Breast epithelium (tissue), 4 donors: ENCODE measurements at places on chromosomes 4 and X.

DNA sequence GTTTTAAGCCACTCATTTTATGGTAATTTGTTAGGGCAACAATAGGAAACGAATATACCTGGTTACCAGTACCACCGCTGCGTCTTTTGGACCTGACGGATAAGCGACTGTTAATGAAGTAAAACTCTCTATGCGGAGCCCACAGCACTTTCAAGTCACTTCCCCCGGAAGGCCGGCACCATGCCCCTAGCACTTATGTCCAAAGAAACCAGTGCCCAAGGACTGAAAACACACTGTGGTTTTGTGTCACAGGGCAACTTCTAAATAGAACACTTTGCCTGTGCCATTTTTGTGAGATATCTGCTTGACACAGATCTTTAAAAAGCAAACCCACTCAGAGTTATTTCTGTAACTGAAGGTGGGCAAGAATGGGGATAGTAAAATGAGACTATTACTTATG, 22.7 kb downstream of the SH3KBP1 start:
- no peak for DNase-seq

DNA sequence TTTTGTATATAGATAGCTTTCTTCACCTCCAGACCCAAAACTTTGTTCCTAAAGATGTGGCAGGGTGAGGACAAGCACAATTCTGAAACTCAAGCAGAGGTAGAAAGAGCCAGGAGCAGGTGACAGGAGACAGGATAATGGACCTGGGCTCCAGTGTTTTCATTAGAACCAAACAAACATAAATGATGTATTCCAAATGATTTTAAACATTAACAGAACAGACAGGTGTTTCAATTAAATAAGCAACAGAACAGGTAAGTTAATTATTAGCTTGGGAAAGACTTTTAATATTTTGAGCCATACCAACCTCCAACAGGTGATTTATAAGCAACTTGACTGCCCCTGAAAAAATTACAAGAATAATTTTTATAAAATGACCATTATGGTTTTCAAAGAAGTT, 459.4 kb upstream of the LCORL start:
- DNase-seq: no peak

DNA sequence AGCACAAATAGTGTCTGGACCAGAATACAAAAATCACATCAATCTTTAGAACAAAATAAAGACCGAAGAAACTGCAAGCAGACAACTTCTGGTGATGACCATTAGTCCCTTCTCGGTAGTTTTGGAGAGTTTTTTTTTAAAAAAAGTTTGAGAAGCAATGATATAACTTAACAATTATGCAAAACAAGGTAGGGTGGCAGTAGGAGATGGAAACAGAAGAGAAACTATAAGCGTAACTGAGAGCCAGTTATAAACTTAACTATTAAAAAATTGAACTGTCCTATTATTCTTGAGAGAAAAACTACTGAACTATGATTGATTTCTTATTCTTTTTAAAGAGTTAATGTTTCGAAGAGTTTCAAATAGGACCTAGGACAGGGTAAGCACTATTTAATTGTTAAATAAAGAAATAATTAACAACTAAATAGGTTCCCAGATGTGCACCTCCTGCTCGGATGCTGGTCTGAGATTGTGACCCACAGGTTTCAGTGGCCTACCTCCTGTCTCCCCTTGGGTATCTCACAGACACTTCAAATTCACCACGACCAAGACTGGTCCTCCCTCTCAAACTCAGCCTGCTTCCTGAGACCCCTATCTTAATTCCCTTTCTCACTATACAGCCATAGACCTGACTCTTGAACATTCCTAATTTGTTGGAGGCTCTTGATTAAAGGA, 81.3 kb downstream of the LEF1 start:
- no peak for DNase-seq

DNA sequence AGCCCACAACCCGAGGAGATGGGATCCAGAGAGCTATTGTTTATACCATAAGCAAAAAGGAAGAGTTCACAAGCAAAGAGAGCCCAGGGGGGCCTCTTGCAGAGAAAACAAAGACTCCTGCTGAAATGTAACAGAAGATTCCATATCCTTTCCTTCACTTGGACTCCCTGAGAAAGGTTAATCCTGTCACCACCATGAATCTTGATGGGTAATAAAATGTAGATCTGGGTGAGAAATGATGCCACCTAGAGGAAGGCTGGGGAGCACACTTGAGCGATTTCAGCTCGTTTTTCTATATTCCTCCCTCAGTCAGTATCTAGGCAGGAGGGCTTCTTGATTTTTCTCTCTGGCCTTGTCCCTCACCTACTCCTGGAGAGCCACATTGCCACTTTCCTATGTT, 10.2 kb upstream of the KCNE5 start:
- no peak for DNase-seq

GRCh38 chr4:89539374-89539773, 231.8 kb upstream of the GPRIN3 start:
- DNase-seq: no peak

DNA sequence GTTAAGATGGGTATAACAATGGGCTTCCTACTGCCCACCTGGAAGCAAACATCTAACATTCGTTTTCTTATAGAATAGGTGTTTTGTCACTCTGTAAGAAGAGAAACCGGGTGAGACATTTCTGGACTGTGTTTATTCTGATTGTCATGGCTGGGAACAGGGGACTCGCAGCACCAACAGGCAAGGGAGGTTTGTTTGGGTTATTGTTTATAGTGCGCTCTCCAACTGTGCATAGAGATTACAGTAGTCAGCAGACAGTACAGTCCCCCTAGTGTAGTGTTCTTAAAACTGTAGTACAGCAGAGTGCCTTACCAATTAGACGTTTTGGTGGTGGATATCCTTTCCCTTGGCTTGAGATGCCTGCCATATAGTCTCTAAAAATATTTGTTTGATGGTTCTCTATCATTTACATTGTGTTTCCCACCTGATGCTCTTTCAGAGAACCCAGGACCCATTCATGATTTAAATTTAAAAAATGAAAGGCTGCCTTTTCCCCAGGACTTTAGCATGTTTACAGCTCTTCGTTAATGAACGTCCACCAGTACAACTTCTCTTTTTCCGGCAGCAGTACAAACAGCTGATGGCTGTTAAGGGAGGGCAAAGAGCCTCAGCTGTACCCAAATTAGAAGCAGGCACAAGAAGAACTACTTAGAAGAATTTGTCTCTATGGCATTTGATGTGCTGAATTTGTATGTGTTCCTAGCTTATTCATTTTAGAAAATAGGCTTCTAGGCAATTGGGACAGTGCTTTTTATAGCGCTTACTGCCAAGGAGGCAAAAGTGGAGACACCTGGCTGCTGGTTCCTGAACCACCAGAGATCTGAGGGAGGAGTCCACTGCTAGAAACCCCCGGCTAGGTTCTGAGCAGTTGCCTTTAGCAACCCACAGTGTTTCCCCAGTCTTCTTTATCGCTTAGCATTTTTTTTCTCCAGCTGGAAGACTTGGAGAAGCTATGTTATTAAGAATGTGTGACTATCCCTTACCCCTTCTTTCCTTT, 1.0 kb upstream of the RNF150 start:
- DNase-seq: no peak

GRCh38 chrX:154437971-154438893, 1.3 kb downstream of the GDI1 start:
- DNase-seq: no peak

DNA sequence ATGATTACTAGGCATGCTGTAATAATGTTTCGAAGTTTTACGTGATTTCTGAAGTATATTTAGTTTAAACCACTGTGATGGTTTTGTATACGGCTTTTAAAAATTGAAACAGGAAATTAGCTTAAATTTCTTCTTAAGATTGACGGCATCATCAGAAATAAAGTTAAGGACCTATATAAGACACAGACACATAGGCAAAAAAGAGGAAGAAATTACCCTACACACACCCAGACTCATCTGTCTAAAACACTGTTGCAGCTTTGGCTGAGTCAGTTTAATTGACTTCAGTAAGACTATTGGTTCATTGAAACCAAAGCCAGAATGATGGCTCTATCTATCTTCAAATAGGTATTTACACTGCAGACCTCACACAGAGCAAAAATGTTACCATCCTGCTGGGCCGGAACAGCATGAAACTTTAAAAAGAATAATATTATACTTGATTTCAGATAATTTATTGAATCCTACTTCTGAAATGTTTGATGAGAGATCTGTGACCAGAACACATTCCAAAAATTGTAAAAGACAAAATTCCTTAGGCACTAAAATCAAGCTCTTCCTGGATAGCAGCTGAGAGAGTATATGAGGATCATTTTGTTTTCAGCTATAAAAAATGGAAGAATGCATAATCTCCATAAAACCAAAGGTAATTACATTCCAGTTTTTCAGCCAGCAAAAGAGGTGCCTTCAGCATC, 4.5 kb downstream of the HHIP start:
- DNase-seq: no peak

- DNase-seq: no peak
These were observed 6.4 kb upstream of the RAPGEF2 start for GRCh38 chr4:159096434-159096833.

GRCh38 chr4:24664956-24665355, 80.6 kb upstream of the DHX15 start:
- DNase-seq: peak; percentile 40

DNA sequence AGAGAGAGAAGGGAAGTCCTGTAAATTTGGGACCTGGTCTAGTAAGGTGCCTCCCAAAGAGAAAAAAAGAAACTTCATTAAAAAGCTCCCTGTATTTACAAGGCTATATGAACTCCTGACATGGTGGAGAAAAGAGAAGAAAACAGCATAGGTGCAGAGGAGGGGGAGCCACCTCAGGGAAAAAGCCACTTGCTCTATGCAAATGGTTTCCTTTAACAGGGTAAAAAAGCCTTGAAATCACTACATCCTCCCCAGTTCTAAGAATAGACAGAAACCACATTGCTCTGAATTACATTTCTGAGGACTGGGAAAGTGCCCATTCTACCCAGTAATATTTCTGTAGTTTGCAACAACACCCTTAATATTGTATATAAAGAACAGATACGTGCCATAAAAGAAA, 165.5 kb downstream of the KLF8 start:
- DNase-seq: no peak

GRCh38 chr4:20297261-20297660, 45.6 kb downstream of the SLIT2 start:
- DNase-seq: no peak

DNA sequence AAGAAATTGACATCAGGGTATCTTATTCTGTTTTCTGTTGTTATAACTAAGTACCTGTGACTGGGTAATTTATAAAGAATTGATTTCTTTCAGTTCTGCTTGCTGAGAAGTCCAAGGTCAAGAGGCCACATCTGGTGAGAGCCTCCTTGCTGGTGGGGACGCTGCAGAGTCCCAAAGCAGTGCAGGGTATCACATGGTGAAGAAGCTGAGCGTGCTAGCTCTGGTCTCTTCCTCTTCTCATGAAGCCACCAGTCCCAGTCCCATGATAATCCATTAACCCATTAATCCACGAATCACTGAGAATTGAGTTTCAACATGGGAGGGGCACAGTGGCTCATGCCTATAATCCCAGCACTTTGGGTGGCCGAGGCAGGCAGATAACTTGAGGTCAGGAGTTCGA, 18.0 kb downstream of the RBMX start:
- DNase-seq: no peak

DNA sequence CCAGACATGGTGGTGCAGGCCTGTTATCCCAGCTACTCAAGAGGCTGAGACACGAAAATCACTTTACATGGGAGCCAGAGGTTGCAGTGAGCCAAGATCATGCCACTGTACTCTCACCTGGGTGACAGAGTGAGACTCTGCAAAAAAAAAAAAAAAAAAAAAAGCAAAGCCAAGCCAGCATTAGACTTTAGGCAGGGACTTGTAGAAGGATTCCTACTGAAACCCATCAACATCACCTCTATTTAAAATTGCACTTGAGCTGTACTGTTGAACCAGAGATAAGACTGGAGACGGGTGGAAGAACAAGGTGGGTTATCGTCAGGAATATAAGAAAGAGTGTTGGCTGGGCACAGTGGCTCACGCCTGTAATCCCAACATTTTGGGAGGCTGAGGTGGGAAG, 15.7 kb upstream of the AFAP1 start:
- no peak for DNase-seq

DNA sequence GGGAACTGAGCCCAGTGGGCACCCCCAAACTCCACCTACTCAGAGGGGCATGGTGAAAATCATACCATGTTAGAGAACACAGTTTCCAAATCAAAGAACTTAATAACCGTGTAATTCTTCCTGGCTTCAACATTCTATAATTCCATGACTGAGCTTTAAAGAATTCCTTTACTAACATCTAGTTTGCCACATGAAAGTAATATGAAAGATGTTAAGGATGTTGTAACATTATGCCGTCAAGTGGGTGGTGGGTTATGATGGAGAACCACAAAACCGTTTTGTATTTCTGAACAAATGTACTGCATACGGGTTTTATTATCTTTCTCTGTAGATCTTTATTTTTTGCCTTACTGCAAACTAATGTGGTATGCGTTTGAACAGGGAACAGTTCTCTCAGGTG, 549.0 kb upstream of the MAGEB2 start:
- no peak for DNase-seq

GRCh38 chr4:152045807-152046571, 285.2 kb upstream of the GATB start:
- DNase-seq: no peak

DNA sequence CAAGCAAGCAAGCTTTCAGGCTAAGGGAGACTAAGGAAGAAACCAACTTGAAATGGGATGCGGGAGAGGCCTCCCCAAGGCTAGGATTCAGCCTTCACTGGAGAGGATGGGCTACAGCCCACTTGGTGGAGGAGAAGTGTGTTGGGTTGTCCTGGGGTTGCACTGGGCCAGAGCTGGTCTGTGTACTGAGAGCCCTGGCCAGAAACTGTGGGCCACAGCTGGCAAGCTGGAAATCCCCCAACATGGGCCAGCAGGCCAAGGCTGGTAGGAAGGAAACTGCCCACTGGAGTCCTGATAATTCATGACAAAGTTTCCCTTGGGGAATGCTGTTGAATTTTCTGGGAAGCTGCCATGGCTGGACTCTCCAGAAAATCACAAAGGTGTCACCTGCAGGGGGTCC, 188.0 kb upstream of the S100G start:
- DNase-seq: no peak

GRCh38 chr4:101753721-101754120, 36.8 kb upstream of the BANK1 start:
- DNase-seq: no peak

DNA sequence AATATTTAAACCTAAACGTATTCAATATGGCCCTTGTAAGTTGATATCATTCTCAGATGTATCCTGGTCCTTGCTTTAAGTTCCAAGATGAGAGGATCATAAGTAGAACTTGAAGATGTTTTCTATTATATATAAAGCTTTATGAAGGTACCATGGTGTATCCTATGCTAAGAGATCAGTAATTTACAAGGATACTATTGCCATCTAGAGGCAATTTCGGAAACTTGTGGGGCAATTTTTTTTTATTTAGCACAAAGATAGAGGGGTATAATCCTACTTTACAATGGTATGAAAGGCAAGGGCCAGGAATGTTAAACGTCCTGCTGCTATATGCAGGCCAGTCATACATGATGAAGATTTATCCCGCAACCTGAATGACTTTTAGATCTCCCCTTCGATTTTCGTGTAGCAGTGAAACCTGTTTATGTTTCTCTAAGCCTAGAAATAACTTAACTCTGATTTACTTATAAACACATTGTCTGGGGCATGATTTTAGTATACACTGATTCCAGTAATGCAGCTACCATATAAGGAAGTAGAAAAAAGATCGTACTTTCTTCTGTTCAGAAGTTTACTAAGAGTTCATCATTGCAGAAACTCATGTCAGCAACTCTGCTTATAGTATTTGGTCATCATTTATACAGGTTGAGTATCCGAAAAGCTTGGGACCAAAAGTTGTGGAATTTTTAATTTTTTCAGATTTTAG, 2.6 kb downstream of the SLC25A31 start:
- DNase-seq: no peak

- DNase-seq: no peak
These were observed 228.1 kb downstream of the QDPR start for GRCh38 chr4:17283832-17284231.
